ENCODE measurements at places on chromosomes 4 and X.

DNA sequence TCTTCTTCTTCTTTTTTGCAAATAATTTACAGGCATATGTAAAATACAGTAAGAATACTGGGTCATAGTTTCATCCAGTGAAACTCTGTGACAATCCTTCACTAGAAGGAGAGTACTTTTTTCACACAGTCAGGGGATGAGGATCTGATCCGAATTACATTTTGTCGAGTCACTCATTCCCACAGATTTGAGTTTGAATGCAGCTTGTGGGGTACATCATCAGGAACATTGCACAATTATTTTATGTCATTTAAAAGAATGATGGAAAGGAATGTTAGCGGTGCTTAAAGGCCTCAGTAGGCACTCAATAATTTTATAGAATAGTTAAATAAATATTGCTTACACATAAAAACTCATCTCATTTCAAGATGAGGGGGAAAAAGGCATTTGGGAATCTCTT is 88.6 kb downstream of the CHRNA9 start:
- DNase-seq: no peak

GRCh38 chr4:52173470-52174045 is 122.5 kb downstream of the SPATA18 start:
- no peak for DNase-seq

DNA sequence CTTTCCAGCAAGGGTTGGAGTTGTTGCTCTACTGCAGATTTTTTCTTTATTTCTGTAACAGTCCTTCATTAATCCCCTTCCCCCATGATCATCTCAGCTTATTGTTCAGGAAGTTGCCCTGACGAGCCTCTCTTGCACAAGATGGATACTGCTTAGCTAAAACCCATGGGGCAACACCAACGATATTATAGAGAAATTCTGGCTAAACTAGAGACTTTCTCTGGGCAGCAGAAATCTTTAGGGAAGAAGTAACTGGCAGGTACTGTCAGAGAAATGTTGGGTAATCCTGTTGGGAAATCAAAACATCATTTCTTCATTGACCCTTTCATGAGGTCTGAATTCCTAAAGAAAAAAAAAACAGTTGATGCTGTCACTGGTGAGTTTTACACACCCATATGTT is 921.3 kb downstream of the NLGN4X start:
- DNase-seq: no peak

DNA sequence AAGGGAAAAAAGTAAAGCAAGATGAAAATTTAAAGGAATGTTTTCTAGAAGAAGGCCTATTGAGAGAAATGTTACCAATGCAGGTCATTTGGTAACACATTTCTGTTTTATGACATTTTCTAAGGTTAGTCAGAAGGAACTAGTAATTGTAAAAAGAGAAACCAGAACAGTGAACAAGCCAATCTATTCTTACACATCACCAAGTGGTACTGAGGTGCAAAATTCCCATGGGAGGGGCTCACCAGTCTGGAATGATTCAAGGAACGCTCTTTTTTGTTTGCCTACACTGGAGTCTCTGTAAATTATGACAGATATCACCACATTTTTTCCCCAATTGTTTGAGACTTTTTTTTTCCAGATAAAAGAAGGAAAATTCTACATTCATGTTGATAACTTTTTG is 404.7 kb upstream of the CNKSR2 start:
- DNase-seq: no peak

DNA sequence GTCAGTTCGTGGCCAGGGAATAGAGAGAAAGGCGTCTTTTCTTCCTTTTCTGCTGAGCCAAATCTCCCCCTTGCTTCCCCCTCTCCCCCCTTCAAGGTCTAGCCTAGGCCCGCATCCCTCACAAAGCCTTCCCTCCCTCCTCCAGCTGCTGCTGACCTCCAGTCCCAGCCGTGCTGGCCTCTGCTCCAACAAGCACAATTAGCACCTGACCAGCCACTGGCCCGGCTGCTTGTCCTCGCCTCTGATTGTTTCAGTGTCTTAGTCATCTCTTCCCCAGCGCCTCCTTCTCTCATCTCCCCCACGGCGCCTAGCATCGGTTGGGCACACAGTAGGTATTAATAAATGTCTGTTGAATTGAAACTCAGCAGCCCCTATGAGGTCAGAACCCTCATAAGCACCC is 4.2 kb downstream of the ELF4 start:
- no peak for DNase-seq

- no peak for DNase-seq
Measured at GRCh38 chrX:107197319-107197718, 8.9 kb downstream of the NUP62CL start.

GRCh38 chrX:323721-324628 is 5.4 kb upstream of the GTPBP6 start:
- no peak for DNase-seq

DNA sequence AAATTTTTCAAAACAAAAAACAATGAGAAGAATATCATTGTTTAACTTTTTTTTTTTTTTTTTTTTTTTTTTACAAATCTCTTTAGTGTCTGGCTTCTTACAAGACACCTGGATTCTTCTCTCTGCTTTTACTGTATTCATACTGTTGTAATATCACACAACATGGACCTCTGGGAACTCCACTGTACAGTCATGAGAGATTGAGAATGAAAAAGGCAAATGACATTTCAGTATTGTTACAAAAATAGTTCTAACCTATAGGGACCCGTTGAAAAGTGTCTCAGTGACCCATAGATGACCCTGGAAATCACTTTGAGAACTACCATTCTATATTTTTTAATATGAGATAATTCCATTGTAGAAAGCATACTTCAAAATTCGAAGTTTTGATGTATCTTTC is 124.4 kb downstream of the SLIT2 start:
- no peak for DNase-seq

GRCh38 chrX:78124307-78124706 is 15.1 kb downstream of the TAF9B start:
- DNase-seq: no peak

DNA sequence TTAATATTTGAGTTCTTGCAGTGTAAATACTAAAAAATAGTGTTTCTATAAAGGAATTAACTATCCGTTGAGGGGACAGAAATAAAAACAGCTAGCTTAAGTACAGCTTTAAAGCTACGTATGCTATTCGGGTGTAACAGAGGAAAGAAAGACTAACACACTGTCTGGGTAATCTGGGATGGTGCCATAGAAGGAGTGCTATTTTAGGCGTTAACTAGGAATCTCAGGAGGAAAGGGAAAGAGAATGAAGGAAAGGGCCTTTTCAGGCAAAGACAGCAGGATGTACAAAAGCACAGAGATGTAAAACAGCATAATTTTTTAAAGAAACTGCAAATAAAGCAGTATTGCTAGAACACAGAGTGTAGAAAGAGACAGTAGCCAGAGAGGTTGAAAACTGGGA is 161.8 kb downstream of the RAP1GDS1 start:
- no peak for DNase-seq

DNA sequence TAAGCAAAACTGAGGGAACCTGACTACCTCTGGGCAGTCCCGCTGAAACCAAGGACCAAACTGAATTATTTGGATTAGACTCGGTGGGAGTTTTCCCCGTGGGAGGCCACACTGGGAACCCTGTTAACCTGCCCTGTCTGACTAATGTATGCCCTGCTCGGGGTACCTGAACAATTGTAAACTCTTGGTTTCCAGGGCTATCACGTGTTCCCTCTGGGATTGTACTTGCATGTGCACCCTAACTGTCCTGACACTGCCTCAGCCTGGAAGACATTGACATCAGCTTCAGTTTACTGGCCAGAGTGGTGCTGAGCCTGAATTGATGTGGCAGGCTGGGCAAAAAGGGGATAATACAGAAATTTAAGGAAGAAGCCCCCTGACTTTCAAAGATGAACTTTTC is 20.1 kb upstream of the ZNF41 start:
- DNase-seq: no peak

DNA sequence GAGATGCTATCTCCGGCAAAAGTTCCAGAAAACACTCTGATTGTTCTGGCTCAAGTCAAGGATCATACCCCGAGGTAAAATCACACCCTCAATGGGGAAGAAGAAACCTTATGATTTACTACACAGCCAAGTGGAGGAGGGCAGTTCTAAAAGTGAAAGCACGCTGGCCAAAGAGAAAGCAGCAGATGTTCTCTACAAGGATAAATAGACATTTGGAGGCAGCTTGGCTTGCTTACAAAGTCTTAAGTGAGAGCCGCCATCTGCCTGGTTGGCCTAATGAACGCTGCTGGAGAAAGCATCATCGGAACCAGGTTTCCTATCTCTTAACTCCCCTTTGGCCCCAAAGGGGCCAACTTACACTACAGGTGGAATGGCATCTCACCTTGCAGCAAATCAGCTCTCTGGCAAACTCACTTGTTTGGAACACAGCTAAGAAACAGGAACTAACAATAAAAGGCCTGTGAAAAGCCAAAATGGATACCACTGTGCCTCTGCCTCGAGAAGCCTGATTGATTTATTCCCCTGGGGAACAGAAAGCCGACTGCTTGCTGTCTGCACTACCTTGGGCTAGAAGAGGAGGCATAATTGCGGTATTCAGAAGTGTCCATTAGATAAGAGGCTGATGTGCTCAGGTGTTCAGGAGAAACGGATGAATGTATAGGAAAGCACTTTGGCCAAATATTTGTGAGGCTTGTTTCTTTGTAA is 22.8 kb downstream of the FRAS1 start:
- peak; percentile 90 for DNase-seq

- DNase-seq: no peak
Measured at GRCh38 chrX:103220511-103221323, 5.8 kb downstream of the BEX4 start.

DNA sequence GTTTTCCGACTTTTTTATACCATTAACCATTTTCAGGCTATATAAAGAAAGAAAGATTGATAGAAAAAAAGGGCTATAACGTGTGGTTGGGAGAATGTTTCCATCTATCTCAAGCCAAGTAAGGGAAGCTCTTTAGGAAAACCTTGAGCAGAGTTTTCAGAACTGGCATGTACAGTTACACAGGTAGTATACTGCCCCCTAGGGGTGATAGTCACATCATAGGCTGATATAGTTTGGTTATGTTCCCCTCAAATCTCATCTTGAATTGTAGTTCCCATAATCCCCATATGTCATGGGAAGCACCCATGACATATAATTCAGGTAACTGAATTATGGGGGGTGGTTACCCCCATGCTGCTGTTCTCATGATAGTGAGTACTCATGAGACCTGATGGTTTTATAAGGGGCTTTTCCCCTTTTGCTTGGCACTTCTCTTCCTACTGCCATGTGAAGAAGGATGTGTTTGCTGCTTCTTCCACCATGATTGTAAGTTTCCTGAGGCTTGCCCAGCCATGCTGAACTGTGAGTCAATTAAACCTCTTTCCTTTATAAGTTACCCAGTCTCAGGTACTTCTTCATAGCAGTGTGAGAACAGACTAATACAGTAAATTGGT is 186.8 kb downstream of the TMA16 start:
- DNase-seq: no peak

GRCh38 chr4:52367282-52367830 is 291.7 kb downstream of the USP46 start:
- DNase-seq: no peak

DNA sequence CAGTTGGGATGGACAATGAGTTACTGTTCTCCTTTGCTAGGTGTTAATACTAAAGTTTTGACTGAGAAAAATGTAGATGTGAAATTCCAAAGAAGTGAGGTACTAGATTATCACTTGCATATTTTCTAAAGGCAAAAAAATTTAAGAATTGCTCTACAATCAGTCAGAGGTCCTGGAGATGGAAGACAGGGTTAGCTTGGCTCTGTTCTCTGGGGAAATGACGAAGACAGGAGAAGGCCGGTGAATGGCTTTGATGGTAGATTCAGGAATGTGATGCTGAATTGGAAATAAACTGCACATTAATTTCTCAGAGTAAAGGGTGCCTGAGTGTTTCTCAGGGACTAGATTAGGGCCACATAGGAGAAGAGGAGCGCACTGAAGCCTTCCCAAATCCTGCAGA is 214.0 kb upstream of the LEF1 start:
- no peak for DNase-seq

DNA sequence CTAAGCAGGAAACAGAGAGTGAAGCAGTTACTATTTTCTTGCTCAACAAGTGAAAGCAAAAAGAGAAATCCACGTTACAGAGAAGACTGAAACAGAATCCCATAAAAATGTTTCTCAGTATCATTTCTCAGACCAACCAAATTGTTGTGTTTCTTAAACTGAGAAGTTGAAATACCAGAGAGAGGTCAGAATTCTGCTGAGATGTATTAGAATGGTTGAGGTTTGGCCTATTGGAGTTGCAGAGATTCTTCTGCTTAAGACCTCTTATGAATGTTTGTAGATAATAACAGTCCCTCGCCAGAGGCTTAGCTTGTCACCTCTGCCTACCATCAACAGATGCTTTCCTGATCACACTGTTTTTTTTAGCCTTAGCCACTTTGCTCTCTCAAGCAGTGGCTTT is 481.4 kb downstream of the TRIML1 start:
- no peak for DNase-seq

- no peak for DNase-seq
Measured at GRCh38 chr4:126957987-126958386, 674.8 kb upstream of the INTU start.

GRCh38 chr4:47686294-47686872 is 151.5 kb downstream of the CORIN start:
- no peak for DNase-seq

GRCh38 chr4:87502580-87503238 is 26.5 kb downstream of the SPARCL1 start:
- DNase-seq: no peak

- peak; percentile 1 for DNase-seq
Measured at GRCh38 chr4:152784490-152785350, 5.0 kb downstream of the ARFIP1 start.

DNA sequence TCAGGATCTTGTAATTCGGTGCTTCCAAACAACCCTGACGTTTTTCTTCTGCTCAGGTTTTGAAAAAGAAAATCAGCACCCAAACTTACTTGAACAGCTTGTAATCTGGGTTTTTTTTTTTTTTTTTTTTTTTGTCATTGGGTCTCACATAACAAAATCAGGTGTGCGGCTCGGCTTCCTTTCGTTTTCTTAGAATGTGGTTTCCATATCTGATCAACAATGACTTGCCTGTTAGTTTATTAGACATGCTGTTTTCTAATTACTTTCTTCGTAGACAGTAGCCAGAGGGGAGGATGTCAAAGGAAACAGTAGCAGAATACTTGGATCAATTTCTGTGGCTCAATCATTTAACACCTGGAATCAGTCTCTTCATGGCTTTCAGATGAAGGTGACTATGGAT is 890 bp upstream of the FREM3 start:
- no peak for DNase-seq

DNA sequence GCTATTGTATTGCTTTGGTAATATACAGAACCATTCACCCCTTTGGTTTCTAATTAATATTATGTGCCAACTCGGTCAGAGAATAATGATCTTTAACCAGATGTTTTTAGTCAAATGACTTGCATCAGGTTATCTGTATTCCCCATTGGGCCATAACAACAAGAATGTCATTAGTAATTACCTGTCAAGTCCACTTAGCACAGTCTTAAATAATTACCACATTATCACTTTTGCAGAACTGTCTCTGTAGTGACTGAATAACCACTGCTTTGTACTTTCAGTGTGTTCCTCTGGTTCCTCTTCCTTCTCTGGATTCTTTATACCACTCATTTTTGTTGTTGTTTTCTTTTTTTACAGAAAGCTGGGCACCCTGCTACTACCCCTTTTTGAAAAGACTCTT is 257.7 kb upstream of the SPOCK3 start:
- no peak for DNase-seq

GRCh38 chr4:92651536-92651935 is 347.8 kb downstream of the GRID2 start:
- DNase-seq: no peak

Measured in NCI-H187 (cell line).